ENCODE measurements at places on chromosomes 7 and 10.

GRCh38 chr7:97390915-97391593 lies 273.6 kb downstream of the SDHAF3 start:
- no peak for DNase-seq

GRCh38 chr10:18137111-18137510 lies 3.1 kb upstream of the CACNB2 start:
- no peak for DNase-seq

GRCh38 chr7:10838228-10838627 lies 135.4 kb upstream of the PHF14 start:
- no peak for DNase-seq

DNA sequence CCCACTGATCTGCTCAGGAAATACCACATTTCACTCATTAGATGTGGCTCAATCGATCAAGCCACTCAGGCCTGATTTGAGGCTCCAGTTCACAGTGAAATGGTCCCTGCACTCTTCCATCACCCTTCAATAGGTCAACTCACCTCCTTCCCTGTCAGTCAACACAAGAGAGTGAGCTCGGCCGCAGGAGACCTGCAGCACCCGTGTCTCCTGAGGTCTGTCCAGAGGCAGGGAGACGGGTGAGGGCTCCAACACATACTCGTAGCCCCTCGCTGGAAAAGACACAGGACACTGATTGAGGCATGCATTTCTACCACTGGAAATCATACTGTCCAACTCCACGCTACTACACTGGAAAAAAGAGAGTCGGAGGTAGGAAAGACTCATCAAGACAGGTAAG lies 7.1 kb downstream of the RCC1L start:
- no peak for DNase-seq

DNA sequence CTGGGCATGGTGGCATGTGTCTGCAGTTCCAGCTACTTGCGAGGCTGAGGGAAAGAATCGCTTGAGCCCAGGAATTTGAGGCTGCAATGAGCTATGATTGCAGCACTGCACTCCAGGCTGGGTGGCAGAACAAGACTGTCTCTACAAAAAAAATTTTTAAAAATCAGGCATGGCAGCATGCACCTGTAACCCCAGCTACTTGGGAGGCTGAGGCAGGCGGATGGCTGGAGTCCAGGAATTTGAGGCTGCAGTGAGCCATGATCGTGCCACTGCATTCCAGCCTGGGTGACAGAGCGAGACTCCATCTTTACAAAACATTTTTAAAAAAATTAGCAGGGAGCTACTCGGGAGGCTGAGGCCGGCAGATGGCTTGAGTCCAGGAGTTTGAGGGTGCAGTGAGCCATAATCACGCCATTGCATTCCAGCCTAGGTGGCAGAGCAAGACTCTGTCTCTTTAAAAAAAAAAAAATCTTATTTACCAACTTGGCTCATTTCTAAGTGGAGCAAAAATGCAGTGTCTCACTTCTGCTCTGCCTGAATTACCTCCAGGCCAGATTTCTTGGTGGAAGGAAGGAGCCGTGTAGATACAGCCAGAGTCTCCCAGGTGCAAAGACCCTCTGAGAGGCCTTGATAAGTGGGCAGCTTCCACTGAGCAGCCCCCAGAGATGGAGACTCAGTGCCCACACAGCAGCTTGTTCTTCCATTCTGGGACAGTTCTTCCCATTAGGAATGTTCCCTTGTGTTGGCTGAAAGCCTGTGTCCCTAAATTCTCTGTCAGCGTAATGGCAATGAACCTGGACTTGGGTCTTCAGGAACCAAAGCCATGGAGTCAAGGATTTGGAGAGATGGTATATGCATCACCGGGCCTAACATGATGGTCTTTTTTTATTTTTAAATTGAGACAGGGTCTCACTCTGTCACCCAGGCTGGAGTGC lies 30.0 kb downstream of the GTF2IRD1 start:
- no peak for DNase-seq

DNA sequence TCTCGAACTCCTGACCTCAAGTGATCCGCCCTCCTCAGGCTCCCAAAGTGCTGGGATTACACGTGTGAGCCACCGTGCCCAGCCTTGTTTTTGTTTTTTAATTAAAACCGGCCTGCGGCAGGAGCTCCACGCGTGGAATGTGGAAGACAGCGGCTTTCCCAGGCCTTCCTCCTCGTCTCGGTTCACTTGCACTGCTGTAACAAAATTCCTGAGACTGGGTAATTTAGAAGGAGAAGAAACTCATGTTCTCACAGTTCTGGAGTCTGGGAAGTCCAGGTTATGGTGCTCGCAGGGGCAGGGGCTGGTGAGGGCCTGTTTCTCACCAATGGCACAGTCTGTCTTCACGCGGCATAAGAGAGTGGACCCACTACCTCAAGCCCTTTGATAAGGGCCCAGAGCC lies 14.4 kb upstream of the CRYGN start:
- no peak for DNase-seq

- no peak for DNase-seq
Measured at GRCh38 chr7:142133731-142134148, 22.2 kb downstream of the MGAM2 start.

GRCh38 chr10:63466144-63466935 lies 563 bp upstream of the JMJD1C start:
- peak; percentile 80 for DNase-seq

DNA sequence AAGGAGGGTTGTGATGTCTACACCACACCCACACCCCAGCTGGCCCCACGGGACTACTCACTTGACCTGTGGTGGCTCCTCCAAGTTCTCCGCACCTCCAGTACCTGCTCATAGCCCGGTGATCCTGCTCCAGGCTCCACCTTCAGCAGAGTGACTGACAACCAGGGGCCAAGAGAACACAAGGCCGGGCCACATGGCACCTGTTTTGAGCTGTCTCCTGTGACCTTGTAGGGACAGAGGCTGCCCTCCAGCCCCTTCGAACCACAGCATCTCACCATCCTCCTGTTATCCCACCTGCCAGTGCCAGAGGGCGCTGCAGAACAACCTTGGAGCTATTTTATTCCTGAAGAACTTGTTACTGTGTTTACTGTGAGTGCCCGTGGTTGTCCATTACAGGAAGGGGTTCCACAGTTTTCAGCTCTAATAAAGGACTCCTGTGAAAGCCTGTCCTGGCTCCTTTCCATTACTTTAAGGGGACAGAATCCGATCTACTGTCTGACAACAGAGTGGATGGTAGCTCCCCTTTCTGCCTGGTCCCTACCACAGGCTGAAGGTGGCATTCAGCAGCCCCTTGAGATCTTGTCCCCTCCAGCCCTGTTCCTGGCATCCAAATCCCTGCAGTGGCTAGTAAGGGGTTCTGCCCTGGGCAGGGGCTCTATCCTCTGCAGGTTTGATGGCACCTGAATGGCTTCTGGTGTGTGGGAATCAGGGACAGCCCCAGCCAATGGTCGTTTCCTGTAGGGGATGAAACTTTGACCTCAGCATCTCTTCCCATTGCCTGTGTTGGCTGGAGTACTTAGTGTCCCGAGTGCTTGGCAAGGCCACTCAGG lies 50.8 kb downstream of the C10orf120 start:
- peak; percentile 68 for DNase-seq

DNA sequence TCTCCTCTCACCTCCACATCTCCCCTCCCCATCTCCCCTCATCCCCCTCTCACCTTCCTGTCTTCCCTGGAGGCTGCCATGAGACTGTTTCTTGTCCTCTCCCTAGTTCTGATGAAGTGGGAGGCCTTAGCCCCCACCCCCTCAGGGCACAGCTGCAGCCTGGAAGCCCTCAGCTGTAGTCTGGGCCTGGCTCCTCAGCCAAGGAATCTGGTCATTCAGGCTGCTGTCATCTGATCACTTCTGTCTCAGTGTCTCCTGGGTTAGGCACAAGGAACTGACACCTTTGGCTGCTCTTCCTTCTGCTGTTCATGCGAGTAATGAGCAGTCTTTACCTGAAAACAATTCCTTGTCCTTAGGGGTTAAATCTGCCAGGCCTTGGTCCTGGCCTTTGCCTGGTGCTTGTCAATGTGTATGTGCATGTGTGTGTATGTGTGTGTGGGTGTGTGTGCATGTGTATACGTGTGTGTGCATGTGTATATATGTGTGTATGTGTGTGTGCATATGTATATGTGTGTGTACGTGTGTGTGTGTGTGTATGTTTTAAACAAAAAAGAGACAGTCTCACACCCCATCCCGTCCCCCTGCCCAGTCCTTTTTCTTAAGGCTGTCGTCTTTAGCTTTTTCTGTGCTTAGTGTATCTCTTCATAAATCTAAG lies 153.5 kb upstream of the TMEM72 start:
- no peak for DNase-seq

- DNase-seq = no peak
Measured at GRCh38 chr10:89837165-89838043, 136.0 kb downstream of the KIF20B start.

- peak; percentile 8 for DNase-seq
Measured at GRCh38 chr10:17655567-17656146, 11.7 kb downstream of the STAM start.

DNA sequence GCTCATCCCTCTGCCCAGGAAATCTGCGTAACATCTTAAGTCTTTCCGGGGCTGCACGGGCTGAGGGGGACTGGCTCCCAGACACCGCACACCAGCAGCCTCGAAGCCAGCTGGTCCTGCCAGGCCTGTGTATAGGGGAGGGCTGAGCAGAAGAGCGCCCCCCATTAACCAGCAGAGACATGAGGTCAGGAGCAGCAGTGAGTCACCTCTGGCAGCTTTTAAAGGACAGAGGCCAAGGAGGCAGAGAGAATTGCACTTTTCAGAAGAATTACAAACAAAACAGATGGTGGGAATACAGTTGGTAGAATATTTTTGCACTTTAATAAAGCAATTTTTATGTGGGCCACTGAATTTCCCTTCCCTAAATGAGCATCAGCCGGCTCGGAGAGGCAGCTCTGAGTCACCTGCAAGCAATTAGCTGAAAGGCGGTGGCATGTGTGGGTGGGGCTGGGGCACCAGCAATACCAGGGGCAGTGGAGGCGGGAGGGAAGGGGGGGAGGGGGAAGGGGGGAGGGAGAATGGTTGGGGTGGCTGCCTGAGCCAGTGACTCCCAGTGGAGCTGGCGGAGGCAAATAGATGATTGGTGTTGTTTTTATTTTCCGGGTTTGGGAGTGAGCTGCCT lies 39.1 kb downstream of the GOLGA7B start:
- DNase-seq = no peak

DNA sequence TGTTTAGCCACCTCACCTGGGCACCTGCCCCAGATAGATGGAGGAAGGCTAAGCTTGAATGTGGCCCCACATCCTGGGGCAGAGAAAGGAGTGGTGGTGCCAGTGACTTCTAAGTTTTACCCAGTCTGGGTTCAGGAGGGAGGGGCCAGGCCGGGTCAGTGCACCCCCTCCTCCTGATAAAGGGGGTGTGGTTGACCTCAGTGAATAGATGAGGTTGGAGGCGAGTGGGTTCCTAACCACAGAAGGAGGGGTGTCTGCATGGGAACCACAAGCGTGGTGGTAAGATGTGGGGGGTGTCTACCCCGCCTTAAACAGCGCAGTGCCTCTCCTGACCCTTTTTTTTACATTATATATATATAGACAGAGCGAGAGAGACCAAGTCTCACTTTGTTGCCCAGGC lies 105.3 kb upstream of the KCTD7 start:
- DNase-seq = no peak

- no peak for DNase-seq
Measured at GRCh38 chr10:4196771-4197390, 411.9 kb upstream of the KLF6 start.

DNA sequence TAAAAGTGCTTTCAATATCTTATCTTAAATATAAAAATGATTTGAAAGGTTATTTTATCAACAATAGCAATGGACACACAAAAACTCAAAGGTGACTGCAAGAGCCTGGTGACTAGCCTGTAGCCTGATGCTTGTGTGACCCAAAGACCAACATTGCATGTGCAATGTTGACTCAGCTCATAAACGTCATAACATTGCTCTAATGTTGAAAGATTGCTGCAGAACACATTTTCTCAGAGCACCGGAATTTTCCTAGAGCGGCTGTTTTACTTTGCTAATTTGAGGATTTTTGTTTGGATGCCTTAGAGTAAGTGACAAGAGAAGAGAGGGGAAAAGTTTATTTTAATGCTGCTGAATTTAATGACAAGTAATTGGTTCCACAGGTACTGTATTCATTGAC lies 107.1 kb downstream of the RAB18 start:
- no peak for DNase-seq

GRCh38 chr7:150586068-150586784 lies 19.0 kb downstream of the GIMAP4 start:
- no peak for DNase-seq

DNA sequence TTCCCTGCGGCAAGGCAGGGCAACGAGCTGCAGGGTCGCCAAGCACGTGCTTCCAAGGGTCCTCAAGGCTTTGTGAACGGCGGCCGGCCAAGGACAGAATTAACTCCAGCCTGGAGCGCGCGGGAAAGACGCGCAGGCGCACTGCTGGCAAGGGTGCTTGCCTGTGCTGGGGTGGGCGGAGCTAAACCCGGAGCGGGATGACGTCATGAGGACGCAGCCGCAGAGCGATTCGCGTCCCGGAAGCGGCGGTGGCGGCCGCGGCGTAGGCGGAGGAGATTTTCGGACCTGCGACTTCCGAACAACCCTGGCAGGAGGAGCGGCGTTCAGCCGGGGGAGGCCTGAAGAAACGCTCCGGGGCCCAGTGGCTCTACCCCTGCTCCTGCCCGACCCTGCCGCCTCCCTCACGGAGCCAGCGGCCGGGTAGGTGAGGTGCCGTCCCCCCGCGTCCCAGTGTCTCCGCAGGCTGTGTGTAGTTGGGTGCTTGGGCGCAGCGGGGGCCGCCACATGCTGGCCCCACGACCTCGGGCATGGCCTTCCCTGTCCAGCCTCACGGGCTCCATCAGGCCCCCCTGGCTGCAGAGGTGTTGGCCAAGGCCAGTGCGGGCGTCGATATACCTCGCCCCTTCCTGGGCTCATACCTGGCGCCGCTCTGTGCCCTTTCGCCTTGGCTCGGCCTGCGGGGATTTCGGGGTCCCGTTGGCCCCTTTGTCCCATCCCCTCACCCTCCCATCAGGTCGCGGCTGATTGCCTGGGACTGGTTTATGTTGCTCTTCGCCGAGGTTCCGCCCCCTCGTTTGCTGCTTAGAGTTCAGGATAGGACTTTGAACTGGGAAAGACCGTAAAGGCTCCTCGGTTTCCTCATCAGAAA lies at the start of gene ZFYVE27:
ZFYVE27 (plus strand) TSS at position 227 of the 868 bp plus-strand sequence. CDS start 1,350 bp downstream, outside the sequence.
- peak; percentile 95 for DNase-seq

- no peak for DNase-seq
Measured at GRCh38 chr7:68407460-68407859, 1190.8 kb upstream of the AUTS2 start.

DNA sequence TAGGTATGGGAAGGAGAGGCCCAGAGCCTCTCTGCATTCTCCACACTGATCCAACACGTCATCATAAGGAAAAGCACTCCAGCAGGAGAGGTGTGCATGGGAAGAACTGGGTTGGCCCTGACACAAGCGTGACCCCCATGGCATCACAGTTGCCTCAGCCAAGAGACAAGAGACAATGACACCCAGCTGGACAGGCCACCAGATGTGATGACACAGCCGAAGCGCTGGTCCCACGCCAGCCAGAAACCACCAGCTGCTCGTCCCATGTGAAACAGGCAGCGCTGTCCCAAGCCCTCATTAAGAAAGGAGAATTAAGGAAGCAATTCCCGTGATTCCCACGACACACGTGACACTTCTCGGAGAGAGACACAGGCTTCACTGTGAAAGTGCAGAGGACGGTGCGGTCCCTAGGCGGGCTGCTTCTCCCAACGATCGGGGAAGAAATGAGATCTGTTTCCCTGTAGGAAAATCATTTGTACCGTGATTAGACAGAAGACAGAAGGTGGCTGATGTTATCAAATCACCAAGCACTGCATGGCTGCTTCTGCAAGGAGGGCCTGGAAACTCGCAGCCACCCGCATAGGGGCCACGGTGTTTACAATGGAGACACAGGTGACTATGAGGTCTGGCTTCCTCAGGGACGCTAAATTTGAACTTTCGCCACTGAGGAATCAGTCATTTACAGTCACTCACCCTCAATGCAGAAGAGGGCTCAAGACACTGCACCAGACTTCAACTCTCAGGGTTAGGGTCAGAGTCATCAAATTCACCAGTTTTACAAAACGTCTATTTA lies 74.5 kb downstream of the DIP2C start:
- DNase-seq = no peak
